ENCODE measurements at places on chromosomes 2 and 18. TPM values are rescaled to one million over a fixed set of nuclear protein-coding genes. Genes with fewer than 3 reads are reported as not detected.

GRCh38 chr2:187266645-187267044, 181.4 kb downstream of the CALCRL start:
- H3K4me3 ChIP-seq, result no peak overlapping the region
- DNase-seq, result no peak
- no peaks in the 10 kb centered on the region for H3K4me1 ChIP-seq
- H3K27ac ChIP-seq, result no peak overlapping the region
- no peaks in the 10 kb centered on the region for H3K27me3 ChIP-seq

DNA sequence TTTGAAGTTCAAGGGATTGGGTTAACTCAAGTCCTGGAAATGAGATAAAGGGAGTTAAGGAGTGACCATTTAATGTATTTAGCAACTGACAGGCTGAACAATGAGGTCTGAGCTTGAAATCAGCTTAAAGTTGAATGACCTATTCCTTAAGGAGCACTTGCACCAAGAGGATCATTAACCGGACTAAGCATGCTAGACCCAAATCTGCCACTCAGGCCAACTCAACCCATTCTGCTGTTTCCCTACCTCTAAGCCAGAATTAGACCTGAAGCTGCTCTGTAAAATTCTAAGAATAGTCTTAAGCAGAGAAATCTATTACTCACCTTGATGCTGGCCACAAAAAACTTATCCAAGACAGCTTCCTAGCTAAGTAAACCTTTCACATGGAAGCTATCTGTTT, 59.8 kb downstream of the SPRED2 start:
- peaks cover 59% of the 10 kb centered on the region for H3K4me1 ChIP-seq
- H3K36me3 ChIP-seq, result peaks cover 17% of the 10 kb centered on the region
- H3K27me3 ChIP-seq, result no peaks in the 10 kb centered on the region
- no peak overlapping the region for H3K27ac ChIP-seq

XDH gene
- not detected for total RNA-seq

HK2 gene
- 40.8 TPM for total RNA-seq

ANKRD62 gene
- total RNA-seq, result 0.44 TPM

BOD1L2 gene
- total RNA-seq, result not detected
